ENCODE measurements at places on chromosomes 2 and 18.

DNA sequence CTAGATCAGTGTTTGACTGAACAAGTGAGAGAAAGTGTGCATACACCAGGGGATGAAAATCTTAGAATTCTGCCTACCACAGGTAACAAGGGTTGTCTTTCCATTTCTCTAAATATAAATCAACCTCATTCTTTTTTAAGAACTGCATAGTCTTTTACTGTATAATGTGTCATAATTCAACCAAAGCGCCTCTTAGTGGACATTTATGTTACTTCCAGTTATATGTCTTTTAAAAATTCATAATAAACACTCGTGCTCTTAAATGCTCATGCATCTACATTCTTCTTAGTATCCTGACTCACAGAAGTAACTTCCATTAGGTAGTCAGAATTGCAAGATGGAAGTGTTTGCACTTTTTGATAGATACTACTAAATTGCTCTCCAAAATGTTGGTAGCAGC is 76.2 kb downstream of the CHRNA1 start:
- peak; percentile 54 for DNase-seq

DNA sequence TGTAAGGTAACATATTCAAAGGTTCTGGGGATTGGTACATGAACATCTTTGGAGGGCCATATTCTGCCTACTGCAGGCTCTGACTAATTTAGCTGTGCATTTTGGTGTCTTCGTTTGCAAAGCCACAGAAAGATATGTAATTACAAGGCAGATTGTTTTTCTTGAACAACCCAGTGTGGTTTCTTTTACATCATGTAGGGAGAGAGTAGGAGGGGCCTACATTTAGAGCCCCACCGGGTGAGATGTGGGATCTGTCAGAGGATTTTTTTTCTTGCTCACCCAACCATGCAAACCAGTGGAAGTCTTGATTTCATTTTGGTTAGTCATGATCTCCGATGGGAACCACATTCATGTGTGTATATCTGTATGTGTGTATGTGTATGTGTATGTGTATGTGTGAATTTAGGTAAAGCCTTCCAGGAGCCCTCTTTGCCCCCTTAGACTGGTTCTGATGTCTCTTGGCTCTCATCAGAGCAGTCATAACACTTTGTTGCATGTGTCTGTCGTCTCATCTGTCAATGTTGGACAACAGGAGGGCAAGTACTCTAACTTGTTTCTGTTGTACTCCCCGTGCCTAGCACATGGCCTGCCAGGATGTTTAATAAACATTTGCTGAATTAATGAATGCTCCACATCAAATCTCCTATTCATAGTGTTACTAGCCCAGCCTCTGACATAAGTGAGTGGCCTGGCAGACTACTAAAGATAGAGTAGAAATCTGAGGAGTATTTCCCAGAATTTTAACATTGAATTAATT is 239.9 kb downstream of the MTX2 start:
- DNase-seq: no peak

- DNase-seq: no peak
These were observed 223.1 kb downstream of the AGAP1 start for GRCh38 chr2:235716875-235717496.

DNA sequence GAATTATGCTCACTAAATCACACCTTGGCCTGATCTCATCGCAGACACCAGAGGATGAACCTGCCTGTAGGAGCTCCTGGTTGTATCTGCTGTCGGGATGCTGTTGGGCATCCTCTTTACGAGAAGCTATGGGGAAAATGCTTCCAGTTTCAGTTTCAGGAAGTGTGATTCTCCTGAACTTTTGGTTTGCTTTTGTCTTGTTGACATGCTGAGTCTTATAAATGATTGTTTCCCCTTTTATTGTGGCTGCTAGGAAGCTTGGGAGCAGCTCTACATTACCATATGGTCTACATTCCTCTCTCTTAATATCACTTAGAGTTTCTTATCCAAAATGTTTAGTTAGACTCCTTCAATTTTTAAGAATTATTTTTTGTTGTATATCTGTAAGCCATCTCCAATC is 227.5 kb downstream of the MTX2 start:
- DNase-seq: no peak

DNA sequence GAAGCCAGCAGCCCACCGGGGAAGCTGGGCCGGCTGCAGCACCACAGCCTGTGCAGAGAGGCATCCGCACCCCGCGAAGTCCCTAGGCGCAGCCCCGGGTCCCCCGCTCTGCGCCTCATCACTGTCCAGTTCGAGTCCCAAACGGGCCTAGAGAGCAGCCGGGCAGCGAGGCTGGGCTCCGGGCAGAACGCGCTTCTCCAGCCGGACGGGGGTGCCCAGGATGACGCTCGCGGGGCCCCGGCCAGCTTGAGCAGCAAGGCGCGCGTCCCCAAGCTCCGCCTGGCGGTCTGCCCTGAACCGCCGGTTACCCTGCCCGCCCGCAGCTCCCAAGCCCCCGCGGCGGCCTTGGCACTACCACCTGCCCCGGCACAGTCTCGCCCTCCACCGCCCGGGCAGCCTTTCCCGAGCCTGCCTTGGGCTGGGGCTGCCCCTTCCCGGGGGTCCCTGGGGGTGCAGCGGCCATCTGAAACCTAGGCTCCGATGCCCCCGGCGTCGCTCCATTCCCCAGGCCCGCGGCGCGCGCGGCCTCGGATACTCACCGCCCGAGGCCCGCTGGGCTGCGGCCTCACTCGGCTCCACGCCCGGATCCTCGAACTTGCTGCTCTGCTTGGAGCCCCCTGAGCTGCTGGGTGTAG is 591 bp downstream of the SLC16A14 start:
- no peak for DNase-seq

GRCh38 chr2:217890445-217890844 is 112.3 kb downstream of the TNS1 start:
- DNase-seq: no peak

- DNase-seq: no peak
These were observed 46.1 kb upstream of the MGAT4A start for GRCh38 chr2:98777076-98777475.

DNA sequence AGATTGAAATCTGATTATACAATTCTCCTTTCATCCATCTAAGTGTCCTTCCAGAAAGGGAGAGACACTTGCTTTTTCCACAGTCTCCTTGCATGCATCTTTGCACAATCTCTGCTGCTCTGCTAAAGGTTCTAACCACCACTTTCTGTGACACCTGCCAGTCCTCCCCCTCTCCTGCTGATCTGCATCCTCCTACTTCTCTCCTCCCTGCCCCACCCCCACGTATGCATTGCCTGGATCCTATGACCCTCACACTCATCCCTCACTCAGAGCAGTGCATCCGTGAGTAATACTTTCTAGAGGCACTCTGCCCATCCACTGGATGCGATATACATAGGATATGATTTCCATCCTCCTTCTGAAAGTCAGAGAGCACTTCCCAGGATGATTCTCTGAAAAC is 27.7 kb upstream of the TRAPPC8 start:
- no peak for DNase-seq

- DNase-seq: no peak
These were observed 13.9 kb upstream of the GULP1 start for GRCh38 chr2:188277786-188278185.

- DNase-seq: no peak
These were observed 2.8 kb downstream of the PHLPP1 start for GRCh38 chr18:62717925-62718800.

- DNase-seq: no peak
These were observed 9.1 kb upstream of the ARID5A start for GRCh38 chr2:96527286-96528005.

DNA sequence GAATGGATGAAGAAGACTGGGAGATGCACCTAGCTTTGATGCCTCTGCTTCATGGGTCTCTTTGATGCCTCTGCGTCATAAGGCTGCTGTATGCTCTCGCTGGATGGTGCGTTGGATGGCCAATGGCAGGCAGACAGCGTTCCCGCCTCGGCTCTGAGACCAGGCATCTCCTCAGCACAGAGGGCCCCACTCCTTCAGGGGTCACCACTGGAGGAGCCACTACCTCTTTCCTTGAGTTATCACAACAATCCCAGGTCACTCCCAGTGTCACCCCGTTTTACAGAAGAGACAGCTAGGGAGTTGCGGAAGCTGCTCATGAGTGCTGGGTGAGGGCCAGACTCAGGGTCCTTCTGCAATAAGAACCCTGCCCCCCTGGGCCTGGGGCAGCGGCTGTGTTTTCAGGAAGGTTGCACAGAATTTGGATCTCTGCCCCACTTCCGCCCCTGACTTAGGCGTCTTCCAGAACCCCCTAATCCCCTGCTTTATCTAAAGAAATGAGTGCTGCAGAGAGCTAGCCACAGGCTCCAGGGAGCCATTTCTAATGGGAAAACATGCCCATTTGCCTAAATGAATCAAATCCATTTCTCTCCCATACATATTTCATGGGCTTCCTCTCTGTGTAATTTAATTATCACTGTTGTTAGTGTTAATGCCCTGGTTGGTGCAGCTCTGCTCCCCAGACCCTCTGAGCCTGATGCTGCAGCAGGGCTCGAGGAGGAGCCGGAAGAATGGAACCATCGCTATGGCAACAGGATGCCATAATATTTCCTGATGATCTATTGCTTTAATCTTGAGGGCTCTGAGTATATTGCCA is 131.8 kb upstream of the HS6ST1 start:
- DNase-seq: no peak

- DNase-seq: no peak
These were observed 99.9 kb downstream of the CPO start for GRCh38 chr2:207039225-207039624.

DNA sequence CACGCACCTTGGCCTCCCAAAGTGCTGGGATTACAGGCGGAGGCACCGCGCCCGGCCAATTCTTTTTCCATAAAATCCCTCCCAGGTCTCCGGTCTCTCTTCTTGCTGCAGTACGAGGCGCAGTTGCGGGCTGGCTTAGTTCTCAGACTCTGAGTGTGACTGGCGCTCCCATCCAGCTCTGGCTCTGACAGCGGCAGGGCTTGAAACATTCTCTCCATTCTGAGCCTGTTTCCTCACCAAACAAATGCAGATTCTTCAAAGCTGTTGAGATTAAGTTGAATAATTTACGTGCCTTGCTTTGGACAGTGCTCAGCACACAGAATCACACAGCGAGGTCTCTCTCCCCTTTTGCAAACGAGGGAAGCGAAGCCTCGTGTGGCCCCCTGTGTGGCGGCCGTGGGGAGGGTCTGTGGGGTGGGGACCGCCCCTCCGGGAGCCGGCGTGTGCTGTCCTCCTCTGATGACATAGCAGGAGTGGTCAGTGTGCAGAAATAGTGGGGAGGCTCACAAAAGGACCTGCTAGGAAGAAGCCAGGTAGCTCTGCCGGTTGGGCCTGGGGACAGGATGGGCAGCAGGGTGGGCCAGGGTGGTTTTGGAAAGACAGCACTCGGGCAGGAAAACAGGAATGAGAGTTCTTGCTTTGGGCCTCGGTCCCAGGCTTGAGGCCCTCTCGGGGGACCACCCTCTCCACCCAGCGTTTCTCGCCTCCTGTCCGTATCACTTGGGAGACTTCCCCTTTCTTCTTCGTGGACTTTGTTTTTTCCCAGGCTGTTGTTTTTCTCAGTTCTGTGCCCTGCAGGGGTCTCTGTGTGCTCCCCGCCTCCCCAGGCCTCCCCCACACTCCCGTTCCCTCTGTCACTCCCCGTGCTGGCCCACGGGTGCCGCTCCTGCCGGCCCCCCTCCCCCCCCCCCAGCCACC is 75.0 kb downstream of the KCNG2 start:
- no peak for DNase-seq

GRCh38 chr18:66167829-66168684 is 417.2 kb downstream of the CDH7 start:
- DNase-seq: no peak

- DNase-seq: no peak
These were observed 154.5 kb upstream of the LRRTM1 start for GRCh38 chr2:80459028-80459427.

DNA sequence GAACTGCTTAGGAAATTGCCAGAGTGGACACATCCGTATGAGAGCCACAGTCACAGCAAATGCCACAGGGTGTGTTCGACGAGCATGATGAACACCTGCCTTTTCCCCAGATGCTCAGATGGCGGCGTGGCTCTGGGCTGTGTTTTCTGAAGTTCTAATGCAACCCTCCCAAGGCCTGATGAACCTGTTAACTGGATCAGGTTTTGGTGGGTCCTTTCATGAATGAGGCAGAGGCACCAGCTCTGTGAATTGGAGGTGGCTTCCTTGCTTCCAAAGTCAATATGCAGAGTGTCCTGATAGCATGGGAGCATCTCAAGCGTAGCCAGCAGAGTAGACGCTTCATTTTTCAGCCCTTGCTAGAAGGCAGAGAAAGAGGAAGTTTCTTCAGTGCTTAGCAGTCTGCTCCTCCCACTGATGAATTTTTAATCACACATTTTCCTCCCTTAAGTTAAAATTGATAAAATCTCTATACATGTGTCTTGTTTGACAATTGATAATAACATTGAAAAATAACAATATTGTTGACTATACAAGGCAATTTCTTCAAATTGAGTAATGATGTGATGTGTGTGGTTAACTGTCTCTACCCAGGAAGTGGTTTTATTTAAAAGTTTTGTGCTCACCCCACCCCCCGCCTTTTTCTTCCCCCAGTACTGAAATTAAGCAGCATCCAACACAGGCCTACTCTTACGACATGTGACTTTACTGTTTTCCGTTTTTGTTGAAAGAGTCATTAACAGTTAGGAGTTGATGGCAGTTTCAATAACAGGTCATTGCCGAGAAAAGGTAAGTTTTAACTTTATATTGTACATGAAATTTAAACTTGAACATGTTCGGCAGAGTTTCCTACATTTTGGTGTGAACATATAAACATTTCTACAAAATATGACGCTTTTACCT is at the start of gene ARHGAP15:
Gene ARHGAP15 (plus strand): TSS at position 739 of the 900 bp plus-strand sequence.
- no peak for DNase-seq

DNA sequence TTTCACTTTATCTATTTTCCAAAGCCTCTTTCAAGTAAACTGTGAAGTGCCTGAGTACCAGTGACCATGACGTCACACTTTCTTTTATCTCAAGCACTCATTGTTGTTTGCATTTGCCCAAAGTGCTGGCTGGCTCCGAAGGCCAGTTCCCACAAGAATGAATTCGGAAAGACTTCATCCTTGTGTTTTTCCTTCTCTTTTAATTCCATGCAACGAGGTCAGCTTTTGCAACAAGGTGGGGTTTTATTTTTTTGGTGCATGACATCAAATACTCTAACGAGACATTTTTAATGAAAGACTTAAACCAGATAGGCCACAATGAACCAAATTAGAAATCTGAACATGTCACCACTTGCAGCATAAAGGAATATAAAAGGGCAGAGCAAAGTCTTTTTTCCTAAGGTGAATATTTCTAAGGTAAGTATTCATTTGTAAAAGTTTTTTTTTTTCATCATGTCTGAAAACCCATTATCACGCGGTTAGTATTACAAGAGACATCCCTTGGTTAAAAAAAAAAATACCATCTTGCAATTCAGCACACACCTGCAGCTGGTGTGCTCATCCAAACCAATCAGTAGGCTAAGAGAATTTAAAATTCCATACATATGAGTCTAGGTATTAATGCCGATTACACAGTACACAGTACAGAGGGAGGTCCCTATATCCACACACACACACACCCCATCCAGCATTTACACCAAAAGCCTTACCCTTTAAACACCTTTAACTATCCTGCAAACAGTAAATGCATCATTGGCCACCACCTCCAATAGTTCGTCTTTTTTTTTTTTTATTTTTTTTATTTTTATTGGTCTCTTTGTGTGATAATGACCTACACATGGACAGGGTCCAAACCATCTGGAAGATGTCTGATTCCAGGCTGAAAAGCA is 2.3 kb downstream of the ARL4C start:
- DNase-seq: no peak

Measured in SW 1271 (cell line).